Activated naive CD4-positive, alpha-beta T cell treated with Interleukin-2 at 50 U/mL for 16 hours (primary cell): ENCODE measurements at places on chromosomes 11 and 22.

DNA sequence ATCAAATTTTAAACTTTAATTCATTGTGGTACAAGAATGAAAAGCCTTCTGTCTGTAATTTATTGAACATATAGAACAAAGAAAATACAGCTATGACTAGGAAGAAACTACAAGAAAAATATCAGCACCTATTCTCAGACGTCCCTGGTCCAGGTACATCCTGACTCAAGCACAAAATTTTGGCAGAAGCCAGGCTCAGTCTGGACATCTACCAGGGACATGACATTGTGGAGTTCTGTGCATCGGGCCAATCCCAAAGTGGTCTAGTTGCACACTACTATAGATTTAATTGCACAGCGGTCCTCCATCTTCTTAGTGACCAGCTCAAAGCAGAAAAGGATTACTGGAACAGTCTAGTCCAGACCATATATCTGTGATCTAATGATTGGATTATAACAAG, 15.7 kb upstream of the CD59 start:
- no peak for DNase-seq

DNA sequence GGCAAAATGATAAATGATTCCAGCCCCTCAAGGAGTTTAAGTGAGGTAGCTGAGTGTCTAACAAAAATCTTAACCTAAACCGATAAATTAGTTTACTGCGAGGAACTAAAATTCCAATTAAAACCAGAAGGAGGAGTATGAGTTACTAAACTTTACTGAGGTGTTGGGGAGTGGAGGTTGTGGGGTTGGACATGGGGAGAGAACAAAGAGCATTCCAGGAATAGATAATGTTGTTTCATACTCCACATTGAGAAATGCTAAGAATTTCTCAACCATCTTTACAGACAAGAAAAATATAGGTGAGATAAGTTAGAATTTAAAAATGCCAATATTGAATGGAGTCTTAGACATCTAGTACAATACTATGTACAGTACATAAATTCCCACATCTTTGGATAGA, 488.6 kb downstream of the METTL15 start:
- DNase-seq: no peak

DNA sequence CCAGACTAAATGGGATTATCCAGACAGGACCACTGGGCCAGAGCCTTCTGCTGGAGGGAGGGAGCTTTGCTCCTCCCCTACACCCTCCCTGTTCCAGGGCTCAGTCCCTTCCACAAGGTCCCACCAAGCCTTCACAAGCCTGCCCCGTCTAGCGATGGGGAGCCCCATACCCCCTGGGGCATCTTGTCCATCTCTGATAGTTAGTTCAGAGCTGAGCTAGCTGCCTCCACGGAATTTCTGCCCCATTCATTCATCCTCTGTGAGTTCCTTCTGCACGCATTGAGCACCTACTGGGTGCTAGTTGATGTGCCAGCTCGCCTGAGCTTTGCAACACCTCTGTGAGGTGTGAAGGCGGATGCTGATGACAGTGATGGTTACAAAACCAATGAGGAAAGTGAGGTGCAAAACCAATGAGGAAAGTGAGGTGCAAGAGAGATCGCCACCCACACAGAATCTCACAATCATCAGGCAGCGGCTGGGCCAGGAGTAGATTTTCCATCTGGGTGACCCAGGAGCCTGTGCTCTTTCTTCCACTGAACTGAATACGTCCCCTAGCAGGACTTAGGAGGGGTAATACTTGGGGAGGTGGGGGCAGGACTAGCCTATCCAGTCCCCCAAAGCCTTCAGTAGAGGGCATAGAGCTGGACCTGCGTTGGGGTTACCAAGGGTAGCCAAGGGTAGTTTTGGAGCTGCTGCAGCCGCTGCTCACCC, 21.5 kb upstream of the CBX7 start:
- DNase-seq: peak; percentile 29

DNA sequence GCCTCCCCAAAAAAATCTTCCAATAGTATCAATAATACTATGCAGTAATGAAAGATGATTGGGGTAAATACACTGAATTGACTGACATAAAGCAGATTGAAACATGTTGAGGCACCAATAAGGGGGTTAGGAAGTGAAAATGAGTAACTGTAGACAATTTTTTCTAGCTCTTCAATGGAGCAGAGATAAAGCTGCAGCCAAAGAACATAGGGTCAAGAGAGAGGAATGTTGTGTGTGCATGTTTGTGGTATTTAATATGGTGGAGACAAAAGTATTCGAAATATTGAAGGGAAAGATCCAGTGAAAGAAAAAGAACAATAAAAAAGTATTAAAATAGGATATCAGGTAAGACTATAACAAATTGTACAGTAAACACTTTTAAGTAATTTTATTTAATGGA, 450.0 kb upstream of the CCDC179 start:
- DNase-seq: no peak

GRCh38 chr11:116694349-116694725, 78.5 kb downstream of the BUD13 start:
- no peak for DNase-seq

DNA sequence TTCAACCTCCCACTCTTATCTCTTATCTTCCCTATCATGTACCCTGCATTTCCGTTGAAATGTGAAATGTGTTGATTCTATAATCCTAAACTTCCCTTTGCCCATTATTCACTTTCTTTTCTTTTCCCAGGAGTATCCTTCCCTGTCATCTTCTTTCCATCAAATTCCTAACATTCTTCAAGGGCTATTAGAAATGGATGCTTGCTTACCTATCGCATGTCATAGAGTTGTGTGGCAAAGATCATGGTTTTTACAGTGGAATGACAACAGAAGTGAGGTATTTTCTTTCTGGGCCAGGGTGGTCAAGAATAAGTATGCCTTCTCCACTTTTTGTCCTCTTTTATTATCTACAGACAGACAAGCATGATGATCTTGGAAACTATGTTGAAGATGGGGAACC, 124.4 kb upstream of the SLC5A12 start:
- no peak for DNase-seq

- DNase-seq: no peak
These were observed 24.4 kb upstream of the FLRT1 start for GRCh38 chr11:64011371-64011770.

GRCh38 chr22:18075720-18076497, 1.9 kb upstream of the PEX26 start:
- DNase-seq: peak; percentile 21

- no peak for DNase-seq
These were observed 86.0 kb downstream of the RASSF10 start for GRCh38 chr11:13094930-13095687.

GRCh38 chr11:72627594-72628281, 46.5 kb downstream of the PDE2A start:
- no peak for DNase-seq

DNA sequence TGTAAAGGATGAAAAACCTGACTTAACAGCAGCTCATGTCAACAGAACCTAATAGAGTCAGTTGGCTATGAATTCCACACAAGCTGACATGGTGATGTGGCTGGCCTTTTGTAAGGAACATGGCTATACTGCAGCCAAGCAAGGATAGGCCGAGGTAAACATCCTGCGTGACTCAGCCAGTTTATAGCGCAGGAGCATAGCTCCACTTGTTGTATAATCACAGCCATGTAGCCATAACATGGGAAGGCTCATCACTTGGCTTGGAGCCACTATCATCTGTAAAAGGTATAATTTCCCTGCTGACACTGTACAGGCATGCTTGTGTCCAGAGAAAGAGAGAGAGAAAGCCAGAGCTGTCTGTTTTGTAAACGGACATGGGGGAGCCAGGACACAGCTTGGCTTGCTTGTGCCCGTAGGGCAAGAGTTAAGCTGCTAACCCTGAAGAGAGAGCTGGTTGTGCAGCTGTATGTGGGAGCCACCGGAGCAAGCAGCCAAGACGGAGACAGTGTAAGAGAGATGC, 104.4 kb upstream of the PLET1 start:
- no peak for DNase-seq

- DNase-seq: no peak
These were observed 3.3 kb downstream of the FGF19 start for GRCh38 chr11:69700278-69701140.

- DNase-seq: no peak
These were observed 28.2 kb upstream of the TOLLIP start for GRCh38 chr11:1337647-1338007.

- DNase-seq: no peak
These were observed 25.1 kb upstream of the GUCY1A2 start for GRCh38 chr11:107043242-107044006.

- DNase-seq: no peak
These were observed 12.7 kb upstream of the SNX32 start for GRCh38 chr11:65821107-65821506.

DNA sequence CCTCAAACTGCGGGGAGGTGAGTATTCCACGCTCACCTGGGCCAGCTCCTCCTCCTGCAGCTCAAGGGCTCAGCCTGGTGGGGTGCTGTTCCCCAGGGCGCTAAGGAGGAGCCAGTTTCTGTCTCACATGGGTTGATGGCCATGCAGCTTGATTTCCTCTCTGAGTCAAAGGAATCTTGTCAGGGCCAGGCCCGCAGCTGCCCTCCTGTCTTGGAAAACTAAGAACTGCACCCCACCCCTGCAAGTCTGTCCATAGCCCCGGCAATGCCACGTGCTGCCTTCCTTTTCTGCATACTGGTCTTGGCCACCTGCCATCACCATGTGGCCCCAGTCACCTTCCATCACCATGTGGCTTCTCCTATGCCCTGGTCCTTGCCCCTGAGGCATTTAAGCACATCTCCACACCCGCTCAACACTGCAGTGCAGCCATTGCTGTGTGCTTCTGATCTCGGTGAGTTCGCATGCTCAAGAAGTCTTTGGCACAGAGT, 35.2 kb upstream of the CLDN5 start:
- no peak for DNase-seq

GRCh38 chr11:12092714-12093113, 17.7 kb upstream of the MICAL2 start:
- DNase-seq: no peak

- no peak for DNase-seq
These were observed 18.1 kb upstream of the SCGB1A1 start for GRCh38 chr11:62400760-62401159.

- peak; percentile 3 for DNase-seq
These were observed 6.6 kb upstream of the MS4A12 start for GRCh38 chr11:60485987-60486386.

GRCh38 chr11:78642979-78643675, 68.5 kb upstream of the NARS2 start:
- DNase-seq: no peak

GRCh38 chr22:45429424-45429823, 15.9 kb downstream of the RIBC2 start:
- DNase-seq: no peak

- no peak for DNase-seq
These were observed 48.5 kb downstream of the BRD1 start for GRCh38 chr22:49779211-49779610.
